H9 (cell line): ENCODE measurements at places on chromosomes 3 and 15. TPM values are rescaled to one million over a fixed set of nuclear protein-coding genes. Genes with fewer than 3 reads are reported as not detected.

Gene HACL1
- total RNA-seq, result 48.9 and 52.6 TPM in 2 replicates

Gene DGKG
- total RNA-seq, result not detected in 2 replicates

Gene CACNA2D3
- total RNA-seq, result 3.0 and 3.2 TPM in 2 replicates

Gene B3GNT5
- total RNA-seq, result 7.3 and 7.6 TPM in 2 replicates

Gene TNNC1
- 5.6 and 7.7 TPM in 2 replicates for total RNA-seq

Gene CSTA
- not detected in 2 replicates for total RNA-seq

DNA sequence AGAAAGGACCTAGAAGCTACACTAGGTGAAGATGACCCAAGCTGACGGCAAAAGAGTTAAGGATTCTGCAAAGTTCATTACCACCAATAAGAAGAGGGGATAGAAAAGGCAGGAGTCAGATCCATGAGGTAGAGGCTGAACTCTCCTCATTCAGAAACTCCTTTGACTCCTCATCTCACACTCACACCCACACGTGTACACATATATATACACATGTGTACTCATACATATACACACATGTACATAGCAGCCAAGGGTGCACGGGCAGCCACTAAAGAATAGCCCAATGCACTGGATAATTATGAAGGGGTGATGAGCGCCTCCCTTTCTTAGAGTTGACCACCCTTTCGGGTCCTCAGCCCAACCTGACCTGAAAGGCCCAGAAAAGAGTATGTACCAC is 476.8 kb downstream of the NTRK3 start:
- no peak for DNase-seq

GRCh38 chr3:122794483-122794778 is 438 bp upstream of the SLC49A4 start:
- no peak for DNase-seq

DNA sequence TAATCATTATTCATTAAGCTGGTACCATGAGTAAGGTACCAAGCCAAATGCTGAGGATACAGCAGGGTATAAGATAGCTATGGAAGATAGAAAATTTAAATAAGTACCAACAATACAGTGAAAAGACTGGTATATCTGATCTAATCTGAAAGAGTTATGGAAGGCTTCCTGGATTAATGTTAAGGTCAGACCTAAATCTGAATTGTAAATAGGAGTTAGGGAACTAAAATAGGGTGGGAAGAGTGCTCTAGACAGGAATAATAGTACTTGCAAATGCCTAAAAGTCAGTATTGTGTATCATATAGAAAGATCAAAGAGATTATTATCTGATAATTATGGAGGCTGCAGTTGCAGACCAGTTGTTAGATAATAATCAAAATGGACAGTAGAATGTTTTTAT is 2.6 kb upstream of the ACKR4 start:
- no peak for DNase-seq

- DNase-seq, result no peak
These were observed 68.7 kb upstream of the ATP10A start for GRCh38 chr15:25931851-25932250.

DNA sequence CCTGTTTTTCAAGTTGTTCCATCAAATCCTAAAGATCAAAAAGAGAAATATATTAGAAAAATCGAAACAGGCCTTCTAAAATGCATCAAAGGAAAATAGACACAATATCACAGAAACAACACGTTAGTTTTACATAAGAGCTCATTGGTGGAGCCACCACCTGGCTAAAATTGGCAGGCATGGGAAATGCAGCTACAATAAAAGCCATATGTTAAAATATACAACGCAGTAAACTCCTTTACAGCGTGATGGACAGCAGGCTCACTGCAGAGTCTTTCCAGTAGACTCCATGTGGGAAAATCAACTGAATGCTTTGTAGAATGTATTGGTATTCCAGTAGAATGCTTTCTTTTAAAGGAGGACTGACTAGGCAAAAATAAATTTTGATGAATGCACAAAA is 40.9 kb upstream of the MYO5C start:
- no peak for DNase-seq

DNA sequence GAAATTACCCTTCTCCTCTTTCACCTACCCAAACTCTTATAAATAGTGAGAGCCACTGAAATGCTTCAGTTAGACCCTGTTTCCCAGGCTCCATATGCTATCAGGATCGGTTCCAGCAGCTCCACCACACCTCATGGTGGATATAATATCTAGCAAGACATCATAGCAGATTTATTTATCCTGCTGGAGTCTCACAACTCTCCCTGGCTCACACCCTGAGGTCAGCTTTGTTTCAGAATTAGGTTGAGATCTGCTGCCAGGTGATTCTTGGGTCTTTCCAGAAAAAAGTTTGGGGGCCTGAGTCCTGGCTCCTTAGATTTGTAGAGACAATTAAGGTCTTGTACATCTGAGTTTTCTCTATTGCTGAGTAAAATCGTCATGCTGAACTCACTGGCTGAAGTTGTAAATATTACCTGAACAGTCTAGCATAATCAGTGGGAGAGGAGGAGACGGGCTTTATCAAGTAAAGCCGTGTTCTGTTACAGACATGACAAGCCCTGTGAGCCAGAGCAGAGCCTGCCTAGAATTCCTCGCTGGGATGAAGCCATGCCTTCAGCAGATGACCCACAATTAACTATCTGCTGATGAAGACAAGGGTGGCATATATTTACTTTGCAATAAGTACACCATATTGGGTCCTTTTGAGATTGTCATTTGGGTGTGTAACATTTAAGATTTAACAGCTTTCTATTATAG is 131.6 kb downstream of the STAC start:
- DNase-seq, result no peak

DNA sequence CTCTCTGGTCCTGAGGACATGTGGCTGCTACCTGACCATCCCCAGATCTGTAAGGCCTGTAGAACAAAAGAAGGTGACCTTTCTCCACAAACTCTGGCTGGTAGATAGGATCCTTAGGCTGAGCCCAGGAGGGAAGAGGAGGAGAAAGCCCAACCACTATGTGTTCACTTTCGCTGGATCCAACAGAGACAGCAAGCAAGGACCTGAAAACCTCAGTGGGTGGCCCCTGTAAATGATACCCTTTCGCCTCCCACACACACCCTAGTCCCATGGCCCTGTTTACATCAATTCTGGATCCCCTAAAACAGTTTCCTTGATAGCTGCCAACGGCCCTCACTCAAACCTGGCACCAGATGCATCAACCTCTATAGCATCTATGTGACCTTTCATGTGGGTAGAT is 22.4 kb downstream of the CCDC12 start:
- DNase-seq, result no peak

DNA sequence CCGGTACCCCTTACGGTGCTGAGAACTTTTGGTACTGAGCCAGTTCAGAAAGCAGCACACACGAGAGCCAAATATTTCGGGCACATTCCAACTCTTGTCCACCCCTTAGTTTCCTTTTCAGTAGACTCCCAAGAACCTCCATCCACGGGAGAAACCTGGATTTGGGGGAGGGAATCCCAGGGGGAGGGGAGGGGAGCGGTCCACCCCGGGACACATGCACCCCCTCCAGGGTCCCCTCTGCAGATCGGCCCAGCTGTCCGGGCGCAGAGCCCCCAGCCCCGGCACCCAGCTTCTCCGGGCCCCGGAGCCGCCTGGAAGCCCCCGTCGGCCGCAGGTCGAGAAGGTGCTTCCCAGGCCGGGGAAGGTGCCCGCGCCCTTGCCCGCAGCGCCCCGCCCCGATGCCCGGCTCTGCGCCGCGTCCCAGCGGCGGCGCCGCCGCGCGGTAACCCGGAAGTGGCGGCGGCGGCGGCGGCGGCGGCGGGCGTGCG is 455 bp upstream of the ABHD17C start:
- DNase-seq, result peak; percentile 39
